Astrocyte (in vitro differentiated cells and primary cell): ENCODE measurements at places on chromosomes 12 and 14. TPM values are rescaled to one million over a fixed set of nuclear protein-coding genes. Genes with fewer than 3 reads are reported as not detected.

GRCh38 chr12:62689042-62689839, 222.6 kb downstream of the MON2 start:
- H3K36me3 ChIP-seq, result no peaks in the 10 kb centered on the region
- no peak overlapping the region for H3K4me3 ChIP-seq
- no peaks in the 10 kb centered on the region for H3K27me3 ChIP-seq

GRCh38 chr12:74415633-74416032, 122.0 kb upstream of the ATXN7L3B start:
- peak; percentile 5 for DNase-seq
- H3K4me3 ChIP-seq, result no peak overlapping the region
- no peaks in the 10 kb centered on the region for H3K36me3 ChIP-seq

DNA sequence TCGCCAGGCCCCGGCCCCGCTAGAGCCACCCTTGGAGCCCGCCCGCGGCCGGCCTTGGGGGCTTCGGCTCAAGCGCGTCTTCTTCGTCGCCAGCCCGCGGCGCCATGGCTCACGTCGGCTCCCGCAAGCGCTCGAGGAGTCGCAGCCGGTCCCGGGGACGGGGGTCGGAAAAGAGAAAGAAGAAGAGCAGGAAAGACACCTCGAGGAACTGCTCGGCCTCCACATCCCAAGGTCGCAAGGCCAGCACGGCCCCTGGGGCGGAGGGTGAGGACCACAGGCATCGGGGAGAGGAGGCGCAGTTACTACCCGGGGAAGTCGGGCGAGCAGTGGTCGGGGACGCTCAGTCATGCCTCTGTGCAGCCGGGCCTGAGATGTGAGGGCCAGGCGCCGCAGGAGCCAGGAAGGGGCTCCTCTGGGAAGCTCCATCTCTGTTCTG, 573 bp downstream of the ARL6IP4 start:
- H3K4me3 ChIP-seq, result peak overlapping the region; percentile 83
- H3K27me3 ChIP-seq, result no peaks in the 10 kb centered on the region
- H3K4me1 ChIP-seq, result peaks cover 48% of the 10 kb centered on the region
- DNase-seq, result no peak
- H3K36me3 ChIP-seq, result no peaks in the 10 kb centered on the region

KRT71 gene
- not detected in 2 replicates for total RNA-seq

DNA sequence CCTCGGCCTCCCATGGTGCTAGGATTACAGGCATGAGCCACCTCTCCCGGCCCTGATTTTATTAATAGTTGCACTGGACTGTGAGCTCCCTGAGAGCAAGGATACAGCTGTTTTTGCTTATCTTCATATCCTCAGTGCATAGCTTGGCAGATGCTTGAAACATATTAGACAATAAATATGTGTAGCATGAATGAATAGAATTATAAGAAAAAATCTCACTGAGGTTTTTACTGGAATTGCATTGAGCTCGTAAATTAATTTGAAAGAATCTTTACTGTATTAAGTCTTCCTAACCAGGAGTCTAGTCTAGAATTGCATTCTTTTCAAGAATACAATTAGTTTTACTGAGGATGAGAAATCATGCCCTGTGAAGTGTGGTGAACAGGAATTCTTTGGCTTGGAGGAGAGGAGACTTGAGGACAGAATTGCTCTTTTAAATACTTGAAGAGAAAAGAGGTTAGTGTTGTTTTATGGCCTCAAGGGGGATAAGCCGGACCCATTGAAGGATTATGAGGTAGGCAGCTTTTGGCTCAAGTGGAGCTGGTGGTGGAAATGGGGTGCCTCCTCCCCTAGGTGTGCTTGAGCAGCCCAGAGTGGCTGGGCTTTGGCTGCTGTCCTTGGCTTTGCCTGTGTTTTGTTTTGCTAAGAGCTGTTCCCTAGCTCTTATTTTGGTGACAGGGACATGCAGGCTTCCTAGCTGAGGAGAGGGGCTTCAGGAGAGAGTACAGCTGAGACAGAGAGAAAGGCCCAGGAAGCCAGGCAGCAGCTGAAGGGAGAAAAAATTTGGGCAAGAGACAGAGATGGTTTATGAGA, 34.0 kb downstream of the PLEKHD1 start:
- no peak overlapping the region for H3K4me3 ChIP-seq
- no peak for DNase-seq
- H3K27me3 ChIP-seq, result peaks cover 20% of the 10 kb centered on the region
- H3K27ac ChIP-seq, result no peak overlapping the region
- no peaks in the 10 kb centered on the region for H3K36me3 ChIP-seq

DNA sequence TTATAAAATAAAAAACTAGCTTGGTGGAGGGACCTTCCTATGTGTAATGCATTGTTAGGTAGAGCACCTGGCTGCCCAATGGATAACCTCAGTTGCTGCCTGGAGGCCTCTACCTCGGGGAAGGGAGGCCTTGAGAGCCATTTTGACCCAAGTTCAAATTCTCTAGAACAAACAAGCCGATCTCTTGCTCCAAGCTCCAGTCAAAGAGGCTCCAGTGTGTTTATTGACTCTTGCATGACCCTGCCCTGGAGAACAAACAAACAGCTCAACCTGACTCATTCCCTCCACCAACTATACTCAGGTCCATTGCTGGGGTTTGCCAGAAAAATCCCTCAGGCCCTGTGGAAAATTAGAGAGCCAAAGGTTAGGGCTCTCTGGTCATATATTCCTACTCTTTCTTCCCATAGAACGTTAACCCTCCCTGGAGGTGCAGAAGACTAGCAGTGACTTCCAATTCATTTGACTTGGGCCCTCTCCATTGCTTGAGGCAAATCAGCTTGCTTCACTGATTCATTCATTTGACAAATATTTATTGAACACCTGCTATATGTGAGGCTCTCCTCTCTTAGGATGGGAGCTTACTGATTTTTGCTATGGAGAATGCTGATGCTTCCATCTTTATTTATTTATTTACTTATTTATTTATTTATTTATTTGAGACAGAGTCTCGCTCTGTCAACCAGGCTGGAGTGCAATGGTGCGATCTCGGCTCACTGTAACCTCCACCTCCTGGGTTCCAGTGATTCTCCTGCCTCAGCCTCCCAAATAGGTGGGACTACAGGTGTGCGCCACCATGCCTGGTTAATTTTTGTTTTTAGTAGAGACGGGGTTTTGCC, 73.7 kb upstream of the CISTR start:
- H3K36me3 ChIP-seq, result no peaks in the 10 kb centered on the region
- H3K27ac ChIP-seq, result no peak overlapping the region
- H3K4me3 ChIP-seq, result no peak overlapping the region

USP44 gene
- 4.3 and 5.4 TPM in 2 replicates for total RNA-seq

LRP1-AS gene
- not detected in 2 replicates for total RNA-seq

DNA sequence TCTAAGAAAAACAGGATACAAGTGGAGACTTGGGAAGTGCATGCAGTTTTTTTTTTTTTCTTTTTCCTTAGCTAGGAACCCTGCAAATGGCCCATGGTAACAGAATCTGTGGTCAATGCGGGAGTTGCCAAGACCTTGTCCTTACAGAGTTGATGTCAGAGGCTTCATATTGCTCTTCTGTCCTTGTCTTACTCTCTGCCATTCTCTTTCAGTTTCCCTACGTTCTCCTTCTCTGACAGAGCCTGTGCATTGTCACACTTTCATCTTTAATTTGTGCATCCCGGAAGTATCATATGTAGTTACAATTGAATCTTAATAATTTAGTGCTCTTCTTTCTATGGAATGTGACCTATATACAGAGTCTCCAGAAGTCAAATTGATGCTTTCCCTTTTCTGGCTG, 986.9 kb downstream of the TMEM121 start:
- no peak overlapping the region for H3K4me3 ChIP-seq
- H3K4me1 ChIP-seq, result no peaks in the 10 kb centered on the region
- H3K27ac ChIP-seq, result no peak overlapping the region
- no peaks in the 10 kb centered on the region for H3K27me3 ChIP-seq
- DNase-seq, result no peak
- H3K36me3 ChIP-seq, result no peaks in the 10 kb centered on the region

PRH1 gene
- total RNA-seq, result 7.9 and 10.6 TPM in 2 replicates

GRCh38 chr14:75168586-75169335, 7.7 kb downstream of the TMED10 start:
- peaks cover 5% of the 10 kb centered on the region for H3K4me1 ChIP-seq
- H3K27ac ChIP-seq, result no peak overlapping the region
- H3K4me3 ChIP-seq, result no peak overlapping the region
- H3K36me3 ChIP-seq, result no peaks in the 10 kb centered on the region
- DNase-seq, result no peak
- H3K27me3 ChIP-seq, result no peaks in the 10 kb centered on the region

- no peak overlapping the region for H3K4me3 ChIP-seq
- no peaks in the 10 kb centered on the region for H3K27me3 ChIP-seq
- no peak overlapping the region for H3K27ac ChIP-seq
These were observed 118.9 kb downstream of the SLC25A47 start for GRCh38 chr14:100442036-100442435.

GRCh38 chr14:54610051-54610977, 43.4 kb downstream of the SAMD4A start:
- peak; percentile 68 for DNase-seq
- H3K36me3 ChIP-seq, result no peaks in the 10 kb centered on the region
- H3K4me1 ChIP-seq, result peaks cover 35% of the 10 kb centered on the region
- H3K4me3 ChIP-seq, result no peak overlapping the region

DNA sequence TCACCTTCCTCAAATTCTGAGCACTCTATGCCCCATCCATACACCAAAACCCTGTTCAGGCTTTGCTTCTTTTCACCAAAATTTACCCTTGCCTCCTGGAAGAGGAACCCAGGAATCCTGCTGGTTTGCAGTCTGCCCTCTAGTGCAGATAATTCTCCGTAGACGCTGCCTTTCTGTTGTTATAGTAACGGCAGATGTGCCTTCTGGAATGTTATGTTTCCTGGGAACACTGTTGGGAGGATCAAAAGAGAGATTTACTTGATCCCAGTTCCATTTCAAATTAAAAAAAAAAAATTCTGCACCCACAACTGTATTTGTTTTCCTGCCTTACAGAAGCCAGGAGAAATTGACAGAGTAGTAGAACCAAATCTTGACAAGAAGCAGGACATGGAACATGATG, 104.2 kb upstream of the RMST start:
- no peak overlapping the region for H3K4me3 ChIP-seq
- H3K4me1 ChIP-seq, result no peaks in the 10 kb centered on the region
- no peaks in the 10 kb centered on the region for H3K36me3 ChIP-seq

PSME1 gene
- 116 and 122 TPM in 2 replicates for total RNA-seq

GRCh38 chr14:88166616-88167015, 156.5 kb downstream of the KCNK10 start:
- H3K27me3 ChIP-seq, result no peaks in the 10 kb centered on the region
- no peaks in the 10 kb centered on the region for H3K4me1 ChIP-seq
- no peak overlapping the region for H3K4me3 ChIP-seq
- H3K27ac ChIP-seq, result no peak overlapping the region
- H3K36me3 ChIP-seq, result no peaks in the 10 kb centered on the region

NANOG gene
- total RNA-seq, result 0.16 and 0.94 TPM in 2 replicates

- H3K4me1 ChIP-seq, result peaks cover 7% of the 10 kb centered on the region
- DNase-seq, result no peak
- no peaks in the 10 kb centered on the region for H3K27me3 ChIP-seq
- H3K27ac ChIP-seq, result peak overlapping the region; percentile 91
- H3K4me3 ChIP-seq, result peak overlapping the region; percentile 75
These were observed 51.1 kb downstream of the GTF2A1 start for GRCh38 chr14:81169711-81170103.

DNA sequence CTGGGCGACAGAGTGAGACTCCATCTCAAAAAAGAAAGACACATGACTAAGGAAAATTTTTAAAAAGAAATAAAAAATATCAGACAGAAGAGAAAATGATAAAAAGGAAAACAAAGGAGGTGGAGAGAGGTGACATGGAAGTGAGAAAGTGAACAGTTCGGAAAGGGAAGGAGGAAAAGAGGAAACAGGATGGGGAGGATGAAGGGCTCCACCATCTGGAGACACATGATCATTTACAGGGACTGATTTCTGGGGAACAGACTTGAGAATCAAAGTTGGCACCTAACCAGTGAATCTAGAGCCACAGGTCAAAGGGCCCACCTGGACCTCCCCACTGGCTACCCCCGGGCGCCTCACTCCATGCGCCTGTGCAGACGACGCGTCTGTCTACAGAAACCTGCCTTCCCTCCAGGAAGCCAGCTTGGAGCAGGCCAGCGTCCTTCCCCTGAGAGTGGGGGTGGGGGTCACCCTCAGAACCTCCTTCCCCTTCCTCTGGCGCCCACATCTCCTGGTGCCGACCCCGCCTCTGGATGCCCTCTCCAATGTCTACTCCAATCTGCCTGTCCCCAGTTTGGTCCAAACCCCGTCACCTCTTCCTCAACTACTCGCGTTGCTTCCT, 60.5 kb downstream of the AMN start:
- H3K36me3 ChIP-seq, result peaks cover 45% of the 10 kb centered on the region
- peaks cover 17% of the 10 kb centered on the region for H3K4me1 ChIP-seq
- H3K27ac ChIP-seq, result no peak overlapping the region
- no peaks in the 10 kb centered on the region for H3K27me3 ChIP-seq

DNA sequence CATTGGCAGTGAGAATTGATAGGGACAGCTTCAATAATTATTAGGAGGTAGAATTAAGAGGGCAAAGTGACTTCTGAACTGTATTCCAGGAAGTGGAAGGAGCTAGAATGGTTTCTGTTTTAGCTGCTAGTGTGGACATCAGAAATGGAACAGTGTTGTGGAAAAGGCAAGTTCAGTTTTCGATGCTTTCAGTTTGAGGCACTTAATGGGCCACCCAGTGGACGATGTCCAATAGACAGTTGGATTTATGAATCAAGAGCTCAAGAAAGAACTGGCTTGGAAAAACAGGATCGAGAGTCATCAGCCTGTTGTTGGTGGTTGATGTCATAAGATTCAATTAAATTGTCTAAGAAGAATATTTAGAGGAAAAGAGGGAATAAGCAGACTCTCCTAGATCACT, 136.3 kb downstream of the DYRK2 start:
- DNase-seq, result no peak
- H3K4me1 ChIP-seq, result no peaks in the 10 kb centered on the region
- no peaks in the 10 kb centered on the region for H3K36me3 ChIP-seq
- no peaks in the 10 kb centered on the region for H3K27me3 ChIP-seq
- no peak overlapping the region for H3K27ac ChIP-seq

DNA sequence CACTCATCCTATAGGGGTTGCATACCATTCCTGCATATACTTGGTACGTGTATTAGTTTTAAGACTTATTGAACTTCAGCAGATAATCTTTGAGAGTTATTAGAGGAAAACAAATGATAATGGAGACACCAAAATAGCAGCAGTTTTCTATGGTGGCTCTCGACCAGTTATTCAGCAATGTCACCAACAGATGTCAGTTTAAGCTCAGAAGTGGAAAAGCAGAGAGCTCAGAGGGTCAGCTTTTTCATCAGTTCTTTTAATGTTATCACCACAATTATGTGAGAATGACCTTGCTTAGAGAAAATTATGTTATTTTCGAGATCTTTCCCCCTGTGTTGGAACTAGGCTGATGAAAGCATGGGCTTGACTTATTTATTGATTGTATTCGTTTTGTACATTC, 32.0 kb downstream of the PTPN11 start:
- DNase-seq, result no peak
- no peak overlapping the region for H3K4me3 ChIP-seq
- H3K4me1 ChIP-seq, result no peaks in the 10 kb centered on the region
- H3K27ac ChIP-seq, result no peak overlapping the region

DNA sequence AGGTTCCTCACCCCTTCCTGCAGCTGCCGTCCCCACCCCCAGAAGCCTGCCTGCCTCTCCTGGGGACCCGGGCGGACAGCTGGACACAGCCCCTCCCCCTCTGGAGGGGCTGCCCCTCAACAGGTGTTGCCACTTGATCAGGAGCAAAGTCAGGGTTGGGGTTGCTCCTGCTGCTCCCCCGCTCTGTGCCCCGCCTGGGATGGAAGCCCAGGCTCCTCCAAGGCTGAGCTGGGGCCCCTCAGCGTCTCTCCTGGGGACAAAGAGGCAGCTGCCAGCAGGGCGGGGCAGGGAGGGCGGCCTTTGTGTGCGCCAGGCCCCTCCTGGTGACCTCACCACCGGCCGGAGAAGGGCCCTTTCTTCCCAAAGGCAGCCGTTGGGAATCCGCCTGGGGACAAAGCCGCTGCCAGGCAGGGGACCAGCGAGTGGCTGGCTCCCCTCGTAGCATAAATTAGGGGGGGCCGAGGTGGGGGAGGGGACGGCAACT, 13.7 kb downstream of the TRMT61A start:
- H3K36me3 ChIP-seq, result no peaks in the 10 kb centered on the region
- no peak for DNase-seq
- peaks cover 28% of the 10 kb centered on the region for H3K4me1 ChIP-seq
- no peaks in the 10 kb centered on the region for H3K27me3 ChIP-seq
